ENCODE measurements at places on chromosomes 3 and 15.

DNA sequence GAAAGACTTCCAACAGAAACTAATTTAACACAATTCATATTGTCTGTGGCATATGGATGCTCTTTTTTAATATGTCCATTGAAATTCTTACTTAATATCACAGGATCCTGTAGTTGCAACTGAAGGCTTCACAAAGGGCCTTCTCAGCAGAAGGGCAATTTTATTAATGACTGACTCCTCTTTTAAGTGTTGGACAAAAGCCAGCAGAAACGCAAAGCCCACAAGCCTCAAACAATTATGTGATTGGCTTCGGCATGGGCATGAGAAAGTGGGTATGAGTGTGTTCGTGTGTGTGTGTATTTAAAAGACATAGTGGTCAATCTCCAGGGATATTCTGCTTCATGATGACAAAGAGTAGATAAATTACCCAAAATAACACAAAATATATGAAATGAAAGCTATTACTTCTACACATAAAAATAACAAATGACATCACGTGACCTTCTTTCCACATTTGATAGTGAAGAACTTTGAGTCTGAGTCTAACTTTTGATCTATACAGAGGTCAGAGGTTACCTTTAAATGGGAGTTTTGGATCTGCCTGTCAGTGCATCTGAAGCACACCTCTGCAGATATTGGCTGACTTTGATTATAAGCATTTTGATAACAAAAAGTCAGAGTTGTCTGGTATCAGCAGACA lies 496.9 kb downstream of the CADM2 start:
- DNase-seq: no peak

GRCh38 chr3:27165321-27165721 lies 203.9 kb downstream of the NEK10 start:
- DNase-seq: no peak

- peak; percentile 90 for DNase-seq
Observed at GRCh38 chr3:51819709-51820406, 40.8 kb upstream of the IQCF6 start.

DNA sequence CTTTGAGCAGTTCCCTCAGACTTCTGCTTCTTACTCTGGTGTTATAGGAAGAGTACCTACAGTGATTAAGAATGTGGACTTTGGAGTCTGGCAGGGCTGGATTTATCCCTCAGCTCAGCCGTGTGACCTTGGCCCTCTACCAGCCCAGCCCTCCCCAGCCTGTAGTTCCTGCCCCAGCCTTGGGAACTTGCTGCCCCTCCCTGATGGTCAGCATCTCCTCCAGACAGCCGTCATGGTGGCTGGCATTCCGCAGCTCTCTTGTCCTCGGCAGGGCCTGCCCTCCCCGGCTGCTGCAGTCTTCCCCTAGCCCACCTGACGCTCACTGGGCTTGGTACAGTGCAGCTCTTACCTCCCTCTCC lies 21.9 kb upstream of the CPNE9 start:
- no peak for DNase-seq

- no peak for DNase-seq
Observed at GRCh38 chr3:138949445-138950005, 2.5 kb downstream of the FOXL2NB start.

GRCh38 chr15:64459066-64459781 lies 1.2 kb upstream of the ZNF609 start:
- DNase-seq: no peak
